ENCODE measurements at places on chromosomes 13 and 19.
A peak's percentile ranks its signal among the peaks of the same experiment; 100 is the strongest.

GRCh38 chr13:75873494-75873893 is 237.4 kb downstream of the LMO7 start:
- no peak for DNase-seq

DNA sequence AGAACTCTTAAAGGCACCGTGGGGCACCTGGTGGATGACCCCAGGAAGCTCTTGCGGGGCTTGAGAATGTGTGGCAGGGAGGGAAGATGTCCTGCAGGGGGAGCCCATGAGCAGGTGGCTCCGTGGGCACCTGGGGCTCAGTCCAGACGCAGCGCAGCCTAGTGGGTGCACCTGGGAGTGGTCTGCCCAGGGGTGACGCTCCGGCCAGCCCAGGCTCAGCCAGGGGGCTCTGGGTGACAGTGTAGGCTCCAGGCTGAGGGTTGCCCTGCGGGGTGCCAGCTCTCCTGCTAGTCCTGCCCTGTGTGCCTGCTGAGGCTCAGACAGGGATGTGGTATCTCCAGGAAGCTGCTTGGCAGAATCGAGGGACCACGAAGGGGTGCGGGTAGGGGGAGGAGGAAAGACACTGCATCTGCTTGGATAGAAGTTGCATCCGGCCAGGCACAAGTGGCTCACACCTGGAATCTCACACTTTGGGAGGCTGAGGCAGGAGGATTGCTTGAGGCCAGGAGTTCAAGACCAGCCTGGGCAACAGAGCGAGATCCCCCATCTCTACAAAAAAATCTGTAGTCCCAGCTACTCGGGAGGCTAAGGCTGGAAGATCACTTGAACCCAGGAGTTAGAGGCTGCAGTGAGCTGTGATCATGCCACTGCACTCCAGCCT is 15.0 kb upstream of the PGLS start:
- peak; percentile 69 for DNase-seq

GRCh38 chr13:73141292-73141771 is 82.5 kb downstream of the KLF5 start:
- DNase-seq, result no peak

DNA sequence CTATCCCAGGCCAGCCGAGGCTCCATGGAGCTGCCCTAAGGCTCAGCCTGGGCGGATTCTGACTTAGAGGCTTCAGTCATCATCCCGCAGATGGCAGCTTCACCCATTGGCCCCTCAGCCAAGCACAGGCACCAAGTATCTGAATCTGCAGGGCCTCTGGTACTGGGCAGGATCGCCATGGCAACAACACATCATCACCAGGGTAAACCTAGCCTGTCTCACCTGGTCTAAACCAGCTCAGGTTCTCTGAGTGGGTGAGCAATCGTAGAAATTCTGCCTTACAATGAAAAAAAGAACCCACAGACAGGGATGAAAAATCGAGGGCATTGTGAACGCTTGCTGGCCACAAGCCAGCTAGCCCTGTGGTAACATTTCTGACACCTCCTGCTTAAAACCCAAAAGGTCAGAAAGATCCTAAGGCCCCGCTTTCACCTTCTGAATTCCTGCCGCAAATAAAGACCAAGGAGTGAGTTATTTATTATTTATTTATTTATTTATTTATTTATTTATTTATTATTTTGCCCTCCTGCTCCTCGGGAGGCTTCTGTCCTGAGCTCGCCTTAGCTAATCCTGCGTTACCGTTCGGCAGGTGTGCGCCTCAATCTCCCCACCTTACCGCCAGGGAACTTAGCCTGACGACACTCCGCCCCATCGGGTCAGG is 12.0 kb upstream of the CEACAM21 start:
- DNase-seq, result peak; percentile 58

DNA sequence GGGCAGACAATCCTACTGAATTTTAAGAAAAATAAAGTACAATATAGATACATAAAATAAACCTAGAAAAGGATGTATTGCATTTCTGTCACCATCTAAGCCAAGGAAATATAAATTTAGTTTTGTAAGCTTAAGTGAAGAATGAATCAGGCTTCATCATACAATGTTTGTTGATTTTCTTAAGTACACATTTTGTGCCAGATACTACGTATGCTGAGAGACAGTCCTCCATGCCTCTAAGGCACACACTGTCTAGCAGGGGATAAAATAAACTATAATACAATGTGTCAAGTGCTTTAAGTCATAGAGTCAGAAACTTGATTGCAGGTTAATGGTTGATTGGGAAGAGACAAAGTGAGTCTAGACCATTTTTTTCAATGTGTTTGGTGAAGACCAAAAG is 465.7 kb downstream of the TBC1D4 start:
- DNase-seq, result no peak

GRCh38 chr19:34364462-34364829 is 550 bp upstream of the GPI start:
- DNase-seq, result no peak

- DNase-seq, result no peak
Observed at GRCh38 chr13:67355812-67356476, 125.8 kb upstream of the PCDH9 start.

DNA sequence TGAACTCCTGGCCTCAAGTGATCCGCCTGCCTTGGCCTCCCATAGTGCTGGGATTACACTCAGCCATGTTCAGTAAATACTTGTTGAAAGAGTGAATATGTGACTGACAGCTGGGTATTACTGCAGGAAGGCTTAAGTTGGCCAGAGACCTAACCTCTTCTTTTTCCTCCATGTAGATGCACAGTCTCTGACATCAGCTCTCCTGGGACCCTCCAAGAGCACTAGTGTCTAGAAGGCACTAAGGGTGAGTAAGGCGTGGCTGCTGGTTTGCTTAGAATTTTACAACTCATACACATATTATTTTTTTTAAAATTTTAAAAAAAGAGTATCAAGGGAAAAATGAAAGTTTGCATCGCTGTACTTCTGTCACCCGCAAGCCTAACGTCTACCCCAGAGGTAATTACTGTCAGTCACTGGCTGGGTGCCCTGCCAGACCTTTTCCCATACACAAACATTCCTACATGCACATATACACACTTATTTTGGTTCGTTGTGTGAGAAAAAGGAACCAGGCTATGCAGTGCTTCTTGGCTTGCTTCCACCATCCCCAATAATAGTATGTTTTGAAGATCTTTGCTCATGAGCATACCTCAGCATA is 122.0 kb downstream of the SIPA1L3 start:
- no peak for DNase-seq

DNA sequence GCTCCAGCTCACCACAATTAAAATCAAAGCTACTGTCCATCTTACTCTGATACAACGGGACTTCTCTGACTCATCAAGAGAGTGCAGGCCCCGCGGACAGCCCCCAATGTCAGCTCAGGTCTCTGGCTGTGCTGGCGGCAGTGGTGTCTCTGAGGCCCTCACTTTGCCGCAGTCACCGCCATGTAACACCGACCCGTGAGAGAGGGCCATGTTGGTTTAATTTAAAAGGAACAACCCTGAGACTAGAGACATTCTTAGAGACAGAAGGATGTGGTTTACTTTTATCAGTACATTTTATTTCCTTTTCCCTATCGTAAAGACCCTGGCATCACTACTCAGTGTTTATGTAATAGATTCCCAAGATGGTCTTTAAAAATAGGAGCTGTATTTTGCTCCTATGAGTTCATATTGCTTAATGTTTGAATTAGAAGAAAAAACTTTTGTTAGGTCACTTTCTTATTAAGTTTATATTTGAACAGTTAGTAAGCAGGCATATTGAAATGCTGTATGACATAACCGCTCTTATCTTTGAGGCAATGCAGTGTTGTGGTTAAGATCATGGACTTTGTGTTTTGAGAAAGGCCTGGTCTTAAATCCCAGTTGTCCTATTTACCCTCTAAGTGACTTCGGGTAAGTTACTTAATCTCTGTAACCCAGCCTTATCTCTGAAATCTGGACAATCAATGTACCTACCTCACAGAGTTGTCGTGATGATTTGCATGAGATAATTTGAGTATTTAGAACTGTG is 23.4 kb downstream of the DGKH start:
- DNase-seq, result no peak

- no peak for DNase-seq
Observed at GRCh38 chr19:29194658-29195057, 18.3 kb downstream of the UQCRFS1 start.

DNA sequence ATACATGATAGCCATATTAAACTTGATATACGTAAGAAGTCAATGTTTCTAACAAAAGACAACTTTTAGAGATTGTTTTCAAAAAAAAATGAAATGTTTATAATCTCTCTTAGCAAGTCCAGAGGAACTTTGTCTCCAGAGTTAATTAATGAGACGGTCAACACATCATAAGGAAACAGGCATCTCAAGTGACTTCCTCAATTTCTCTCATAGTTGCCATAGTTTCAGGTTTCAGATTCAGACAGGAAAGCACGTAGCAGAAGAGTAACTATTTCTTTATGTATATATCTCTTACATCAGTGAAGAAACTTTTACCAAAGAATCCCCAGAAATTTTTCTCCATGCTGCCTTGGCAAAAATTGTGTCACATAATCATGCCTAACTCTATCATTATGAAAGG is 159.6 kb upstream of the ATXN8OS start:
- DNase-seq, result no peak

- DNase-seq, result no peak
Observed at GRCh38 chr13:24652359-24652758, 27.8 kb upstream of the ATP12A start.

DNA sequence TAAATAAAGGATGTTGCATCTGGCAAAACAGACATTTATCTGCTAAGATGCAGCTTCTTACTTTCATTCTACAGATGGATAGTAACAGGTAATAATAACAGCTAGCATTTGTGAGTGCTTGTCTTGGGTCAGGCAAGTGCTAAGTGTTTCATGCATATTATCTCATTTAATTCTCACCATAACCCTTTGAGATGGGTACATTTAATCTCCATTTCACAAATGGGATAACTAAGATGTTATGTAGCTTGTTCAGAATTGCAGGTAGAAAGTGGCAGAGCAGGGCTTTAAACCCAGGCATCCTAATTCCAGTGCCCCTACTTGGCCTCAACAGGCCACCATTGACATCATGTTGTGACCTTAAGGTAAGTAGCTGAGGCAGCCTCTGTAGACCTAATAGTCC is 69.8 kb downstream of the LMO7 start:
- no peak for DNase-seq

DNA sequence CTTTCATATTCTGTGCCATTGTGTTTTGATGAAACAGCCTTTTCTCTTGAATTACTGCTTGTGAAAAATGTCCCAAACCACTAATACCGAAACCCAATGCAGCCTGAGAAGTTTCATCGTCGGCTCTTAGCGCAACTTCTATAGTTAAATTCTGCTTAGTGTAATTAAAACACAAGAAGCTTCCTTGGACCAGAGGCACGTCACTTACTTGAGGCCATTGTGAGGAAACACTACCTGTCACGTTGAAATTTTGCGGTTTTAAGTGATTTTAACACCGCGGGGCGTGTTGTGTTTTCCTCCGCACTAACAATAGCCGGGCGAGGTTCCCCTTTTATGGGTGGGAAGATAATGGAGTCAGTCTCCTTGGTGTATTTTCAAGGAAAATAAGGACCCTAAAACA is 70.9 kb downstream of the GGACT start:
- DNase-seq, result no peak

DNA sequence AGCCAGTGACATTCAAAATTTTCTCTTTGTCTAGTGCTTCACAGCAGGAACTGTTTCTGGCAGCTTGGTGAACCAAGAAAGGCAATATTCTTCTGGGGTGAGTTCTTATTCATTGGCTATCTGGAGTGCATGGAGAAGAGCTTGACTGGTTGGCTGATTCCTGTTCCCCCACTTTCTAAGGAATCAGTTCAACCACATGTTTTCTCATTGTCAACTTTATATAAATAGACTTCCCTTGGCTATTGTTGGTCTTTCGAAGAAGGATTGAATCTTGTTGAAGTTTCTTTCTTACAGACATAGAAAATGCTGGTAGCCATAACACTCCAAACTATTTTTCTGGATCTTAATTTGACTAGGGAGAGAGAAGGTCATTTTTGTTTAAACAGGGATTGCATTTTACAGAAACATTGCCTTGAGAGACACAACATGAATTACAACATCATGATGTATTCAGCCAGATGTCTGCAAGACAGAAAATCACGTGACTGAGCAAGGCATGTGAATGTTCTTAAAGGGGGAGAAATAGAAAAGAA is 85.2 kb downstream of the EDNRB start:
- DNase-seq, result no peak

DNA sequence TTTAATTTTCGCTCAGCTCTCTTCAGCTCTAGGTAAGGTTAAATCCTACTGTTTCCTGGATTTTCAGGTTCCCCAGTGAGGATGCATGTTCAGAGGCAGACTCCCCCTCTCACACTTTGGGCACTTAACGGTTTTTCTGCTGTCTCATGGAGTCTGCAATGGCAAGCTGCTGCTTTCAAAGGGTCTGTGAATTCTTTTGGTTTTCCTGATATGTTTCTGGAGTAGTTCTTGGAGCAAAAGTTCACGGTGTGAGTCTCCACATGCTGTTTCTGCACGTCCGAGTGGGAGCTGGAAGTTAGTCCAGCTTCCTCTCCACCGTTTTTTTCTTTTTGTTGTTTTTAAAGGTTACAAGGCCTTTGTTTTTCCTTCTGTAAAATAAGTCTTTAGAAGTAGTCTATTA is 35.4 kb downstream of the DNAJC15 start:
- DNase-seq, result no peak

- peak; percentile 29 for DNase-seq
Observed at GRCh38 chr19:56350416-56351045, 35.9 kb upstream of the ZSCAN5A start.

DNA sequence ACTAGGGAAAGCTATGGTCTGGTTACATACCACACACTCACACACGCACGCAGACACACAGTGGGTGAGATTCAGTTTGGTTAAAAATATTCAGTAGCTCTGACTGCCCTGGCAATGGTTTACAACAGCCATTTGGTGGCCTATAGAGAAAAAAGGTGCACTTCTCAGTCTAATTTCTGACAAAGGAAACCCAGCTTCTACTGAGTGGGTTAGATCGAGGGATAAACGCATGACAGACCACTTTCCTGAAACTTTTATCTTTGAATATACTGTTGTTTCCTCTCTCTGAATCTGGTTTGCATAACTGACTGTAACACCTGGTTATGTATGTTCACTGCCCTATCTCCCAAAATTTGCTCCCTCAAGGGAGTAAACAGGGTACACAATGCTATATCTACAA is 2.5 kb downstream of the LIG4 start:
- no peak for DNase-seq

- DNase-seq, result no peak
Observed at GRCh38 chr19:18541992-18542940, 1.1 kb downstream of the FKBP8 start.

- no peak for DNase-seq
Observed at GRCh38 chr13:48000559-48001113, 437 bp downstream of the SUCLA2 start.

DNA sequence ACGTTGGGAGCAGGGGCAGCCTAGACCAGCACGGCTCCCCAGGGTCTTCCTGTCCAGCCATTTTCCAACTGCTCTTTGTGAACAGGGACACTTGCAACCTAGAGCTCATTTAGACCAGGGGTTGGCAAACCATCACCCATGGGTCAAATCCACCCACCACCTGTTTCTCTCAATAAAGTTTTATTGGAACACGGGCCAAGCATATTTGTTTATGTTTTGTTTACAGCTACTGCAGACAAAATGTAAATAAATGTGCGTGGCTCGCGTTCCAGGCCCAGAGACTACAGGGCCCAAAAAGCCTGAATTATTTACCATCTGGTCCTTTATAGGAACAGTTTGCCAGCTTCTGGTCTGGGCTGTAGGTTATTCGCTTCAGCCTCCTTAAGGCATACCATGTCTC is 13.3 kb upstream of the EMC10 start:
- no peak for DNase-seq

Data from effector CD4-positive, alpha-beta T cell (primary cell).